ENCODE measurements at places on chromosomes 16 and 17.

GRCh38 chr17:17028059-17028877 is 14.0 kb upstream of the MPRIP start:
- peak; percentile 96 for DNase-seq

GRCh38 chr17:43667947-43668348 is 6.2 kb upstream of the MEOX1 start:
- no peak for DNase-seq

DNA sequence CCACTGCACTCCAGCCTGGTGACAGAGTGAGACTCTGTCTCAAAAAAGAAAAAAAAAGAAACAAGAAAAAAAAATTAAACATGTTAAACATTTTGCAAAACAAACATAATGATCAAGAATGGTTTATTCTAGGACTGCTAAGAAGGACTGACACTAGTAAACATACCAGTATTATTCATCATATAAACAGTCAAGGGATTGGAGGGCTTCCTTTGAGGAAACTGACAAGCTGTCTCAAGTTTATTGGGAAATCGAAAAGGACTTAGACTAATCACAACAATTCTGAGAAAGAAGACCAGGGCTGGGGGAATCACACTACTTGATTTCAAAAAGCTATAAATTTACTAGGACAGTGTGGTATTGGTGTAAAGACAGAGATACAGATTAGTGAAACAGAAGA is 75.5 kb downstream of the MYH10 start:
- DNase-seq = no peak

DNA sequence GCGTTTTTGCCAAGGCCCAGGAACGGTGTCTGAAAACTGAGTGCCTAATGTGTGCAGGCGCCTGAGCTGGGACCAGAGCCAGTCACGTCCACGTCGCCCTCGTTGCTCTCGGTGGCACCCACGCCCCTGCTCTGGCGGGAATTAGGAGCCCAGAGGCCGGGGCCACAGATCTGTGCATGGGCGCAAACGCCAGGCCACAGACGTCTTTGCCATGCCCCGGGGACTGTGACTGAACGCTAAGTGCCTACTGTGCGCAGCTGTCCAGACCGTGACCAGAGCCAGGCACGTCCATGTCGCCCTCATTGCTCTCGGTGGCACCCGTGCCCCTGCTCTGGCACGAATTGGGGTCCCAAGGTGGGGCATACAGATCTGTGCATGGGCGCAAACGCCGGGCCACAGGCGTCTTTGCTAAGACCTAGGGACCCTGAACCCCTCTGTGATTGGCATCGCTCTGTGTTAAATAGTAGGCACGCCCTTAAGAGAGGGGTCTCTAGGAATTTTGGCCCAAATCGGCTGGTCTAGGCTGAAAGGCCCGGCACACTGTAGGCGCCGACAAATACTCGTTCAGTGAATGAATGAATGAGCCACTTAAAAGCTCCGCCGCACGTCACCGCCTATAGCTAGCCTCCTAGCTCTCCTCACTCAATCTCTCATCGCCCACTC is 827 bp upstream of the UBALD1 start:
- DNase-seq = no peak

GRCh38 chr16:11498683-11499082 is 88.0 kb downstream of the LITAF start:
- DNase-seq = no peak

DNA sequence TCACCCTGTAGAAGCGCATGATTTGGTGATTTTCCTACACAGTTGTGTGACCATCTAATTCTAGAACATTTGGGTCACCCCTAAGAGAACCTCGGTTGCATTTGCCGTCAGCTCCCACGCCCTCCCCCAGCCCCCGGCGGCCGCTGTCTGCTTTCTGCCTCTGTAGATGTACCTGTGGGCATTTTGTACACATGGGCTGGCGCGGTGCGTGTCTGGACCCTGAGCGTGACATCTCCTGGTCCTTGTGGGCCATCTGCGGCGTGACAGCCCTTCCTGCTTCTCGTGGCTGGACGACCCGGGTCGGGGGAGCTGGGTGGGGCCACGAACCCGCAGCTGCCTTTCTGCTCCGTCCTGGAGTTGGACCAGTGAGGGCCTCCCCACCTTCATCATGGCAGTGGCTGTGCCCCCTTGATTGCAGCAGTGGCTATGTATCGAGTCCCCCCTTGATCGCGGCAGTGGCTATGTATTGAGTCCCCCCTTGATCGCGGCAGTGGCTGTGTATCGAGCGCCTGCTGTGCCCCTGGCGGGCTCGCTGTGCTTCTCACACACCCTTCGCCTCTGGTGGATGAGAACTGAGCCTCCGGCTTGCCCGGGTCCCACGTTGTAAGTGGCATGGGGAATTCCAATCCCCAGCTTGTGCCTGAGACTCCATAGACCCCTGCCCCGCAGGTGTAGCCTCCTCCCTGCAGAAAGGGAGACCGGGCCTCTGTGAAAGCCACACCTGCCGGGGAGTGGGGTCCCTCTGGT is 24.1 kb downstream of the GSE1 start:
- no peak for DNase-seq

- DNase-seq = no peak
These were observed 13.1 kb downstream of the SOCS3 start for GRCh38 chr17:78346605-78347250.

GRCh38 chr17:51740531-51740930 is 418.0 kb downstream of the CA10 start:
- DNase-seq = no peak

DNA sequence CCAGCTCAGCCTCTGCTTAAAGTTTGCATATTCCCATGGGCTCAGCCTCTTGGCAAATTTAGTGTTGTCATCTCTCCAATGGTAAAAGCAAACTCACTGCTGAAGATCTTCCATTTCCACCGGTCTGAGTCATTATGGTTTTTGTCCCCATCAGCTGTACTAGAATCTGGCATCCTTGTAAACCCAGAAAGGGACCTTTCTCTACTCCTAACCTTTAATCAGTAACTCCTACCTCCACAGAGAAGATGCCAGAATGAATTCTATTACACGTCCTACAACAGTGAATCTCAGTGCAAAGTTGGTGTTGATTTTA is 45.8 kb downstream of the ZNF652 start:
- no peak for DNase-seq

GRCh38 chr17:29167393-29168078 is 12.7 kb downstream of the MYO18A start:
- DNase-seq = no peak

DNA sequence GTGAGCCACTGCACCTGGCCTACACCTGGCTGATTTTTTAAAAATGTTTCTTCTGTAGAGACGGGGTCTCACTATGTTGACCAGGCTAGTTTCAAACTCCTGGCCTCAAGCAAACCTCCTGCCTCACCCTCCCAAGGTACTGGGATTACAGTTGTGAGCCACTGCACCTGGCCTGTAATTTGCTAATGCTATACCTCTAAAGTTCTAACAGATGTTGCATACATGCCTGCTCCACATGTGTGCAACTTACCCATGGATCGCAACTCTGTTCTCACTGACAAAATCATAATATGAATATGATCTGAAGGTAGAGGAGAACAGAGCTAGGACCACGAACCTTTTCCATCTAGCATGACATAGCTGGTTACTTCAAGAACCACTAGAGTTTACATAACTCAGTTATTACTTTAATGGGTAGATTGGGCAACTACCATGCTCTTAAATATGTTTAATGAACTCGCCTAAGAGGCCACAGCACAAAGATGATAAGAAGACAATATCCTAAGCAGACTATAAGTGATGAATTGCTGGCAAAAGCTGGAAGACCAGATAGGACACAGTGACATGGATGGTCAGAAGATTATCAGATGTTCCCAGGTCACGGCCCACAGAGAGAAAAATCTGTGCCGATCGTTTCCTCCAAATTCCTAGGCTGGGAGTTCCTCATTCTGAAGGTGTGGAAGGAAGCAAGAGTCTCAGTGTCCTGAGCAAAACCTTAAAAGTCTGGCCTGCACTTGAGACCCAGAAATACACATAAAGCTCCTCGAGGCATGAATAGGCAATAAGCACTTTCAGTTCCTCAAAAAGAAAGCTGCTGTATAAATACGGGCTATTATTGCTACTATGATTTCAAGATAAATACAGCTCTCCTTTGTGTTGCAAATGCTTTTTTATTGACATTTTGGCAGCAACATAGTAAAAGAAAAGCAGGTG is 53.6 kb upstream of the ICAM2 start:
- no peak for DNase-seq

- DNase-seq = peak; percentile 83
These were observed 185.3 kb upstream of the CACNG3 start for GRCh38 chr16:24070851-24071250.

DNA sequence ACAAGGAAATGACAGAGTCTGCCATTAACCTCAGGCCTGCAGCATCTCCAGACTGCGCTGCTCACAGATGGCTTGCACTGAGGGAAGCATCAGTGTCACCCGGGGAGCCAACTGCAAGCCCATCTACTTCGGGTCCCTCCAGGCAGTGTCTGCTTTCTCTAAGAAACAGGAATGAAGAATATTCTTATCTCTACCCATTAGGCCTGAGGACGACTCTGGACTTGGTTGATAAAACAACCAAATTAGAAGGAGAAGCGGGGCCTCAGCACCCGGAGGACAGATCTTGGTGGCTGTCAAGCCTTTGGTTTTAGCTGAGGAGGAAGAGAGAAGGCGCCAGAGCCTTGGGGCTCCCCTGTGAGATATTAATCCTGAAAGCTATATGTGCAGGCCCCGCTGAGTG is 19.5 kb upstream of the MGAT5B start:
- no peak for DNase-seq

- DNase-seq = no peak
These were observed 35.6 kb downstream of the RBFOX3 start for GRCh38 chr17:79575229-79575628.

- DNase-seq = no peak
These were observed 47.6 kb upstream of the CACNG4 start for GRCh38 chr17:66916946-66917345.

- DNase-seq = peak; percentile 55
These were observed 603 bp downstream of the RGS11 start for GRCh38 chr16:275041-275641.

- DNase-seq = no peak
These were observed 88.4 kb downstream of the CHD9NB start for GRCh38 chr16:52964290-52964689.

GRCh38 chr16:24151482-24151939 is 104.6 kb upstream of the CACNG3 start:
- DNase-seq = no peak

DNA sequence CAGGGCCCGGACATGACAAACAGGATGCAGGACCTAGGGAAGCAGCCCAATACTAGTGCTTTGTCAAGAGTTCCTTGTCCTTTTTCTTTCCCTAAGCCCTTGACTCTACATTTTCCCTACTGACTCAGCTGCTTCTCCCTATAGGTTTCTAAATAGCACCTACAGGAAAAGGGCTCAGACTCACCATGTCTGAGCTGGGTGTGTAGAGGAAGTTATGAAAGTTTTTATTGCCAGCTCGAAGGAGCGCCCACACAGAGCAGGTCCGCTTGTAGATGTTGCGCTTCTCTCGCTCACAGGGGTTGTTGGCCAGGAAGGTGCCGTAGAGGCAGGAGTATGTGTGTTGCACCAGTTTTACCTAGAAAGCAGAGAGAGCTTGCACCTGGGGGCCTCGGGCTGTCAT is 10.6 kb downstream of the MTMR4 start:
- DNase-seq = no peak

DNA sequence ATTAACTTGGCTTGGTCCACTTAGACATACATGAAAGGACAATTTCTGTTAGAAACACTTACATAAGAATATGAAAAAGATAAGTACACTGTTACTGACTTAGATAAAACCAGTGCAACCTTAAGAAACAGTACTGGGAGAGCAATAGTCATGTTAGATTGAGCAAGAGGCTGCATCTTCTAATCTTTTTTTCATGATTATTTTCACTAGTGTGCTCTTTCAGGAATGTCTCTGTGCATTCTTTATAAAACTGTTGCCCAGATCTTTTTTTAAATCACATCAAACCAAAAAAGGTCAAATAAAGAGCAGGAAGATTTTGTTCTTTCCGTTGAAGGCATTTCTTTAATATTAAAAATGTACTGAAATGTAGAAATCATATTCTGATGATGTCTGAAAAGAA is 100.7 kb upstream of the AXIN2 start:
- DNase-seq = no peak

- no peak for DNase-seq
These were observed 14.6 kb upstream of the CIBAR2 start for GRCh38 chr16:85126705-85127378.

DNA sequence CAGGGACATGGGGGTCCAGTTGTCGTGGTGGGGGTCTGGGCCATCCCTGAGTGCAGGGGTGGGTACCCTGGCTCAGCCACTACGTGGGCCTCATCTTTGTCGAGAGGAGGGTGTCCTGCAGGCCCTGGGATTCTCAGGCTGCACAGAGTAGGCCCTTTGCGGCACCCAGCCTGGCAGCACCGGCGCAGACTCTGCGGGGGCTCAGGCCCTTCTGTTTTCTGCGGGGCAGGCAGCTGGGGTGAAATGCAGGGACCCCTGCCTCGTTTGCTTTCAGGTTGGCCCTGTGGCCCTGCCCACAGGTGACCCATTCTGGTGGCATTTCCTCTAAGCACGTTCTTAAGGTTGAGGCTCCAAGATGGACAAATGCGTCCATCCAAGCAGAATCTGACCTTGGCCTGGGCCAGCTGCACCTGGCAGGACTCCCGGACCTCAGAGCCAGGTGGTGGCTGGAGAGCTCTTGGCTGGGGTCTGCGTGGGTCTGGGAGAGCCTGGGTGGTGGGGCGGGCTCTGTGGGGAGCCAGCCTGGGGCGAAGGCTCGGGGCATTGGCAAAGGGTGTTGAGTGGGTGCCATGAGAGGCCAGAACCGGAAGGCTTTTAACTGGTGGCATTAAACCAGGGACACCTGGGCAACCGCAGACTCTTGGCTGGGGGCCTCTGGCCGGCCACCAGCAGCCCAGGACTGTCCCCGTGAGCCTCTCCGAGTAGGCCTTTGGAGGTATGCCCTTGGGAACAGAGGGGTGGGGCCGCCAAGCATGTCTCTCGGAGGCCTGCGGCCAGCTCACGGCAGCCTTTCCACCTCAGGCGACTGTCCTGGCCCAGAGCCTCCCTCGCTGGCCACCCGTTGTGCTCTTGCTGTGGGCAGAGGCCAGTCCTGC is 16.9 kb downstream of the PRSS27 start:
- no peak for DNase-seq

GRCh38 chr16:88331989-88332920 is 50.5 kb upstream of the ZNF469 start:
- no peak for DNase-seq

GRCh38 chr16:84637709-84638108 is 10.6 kb upstream of the KLHL36 start:
- no peak for DNase-seq

GRCh38 chr17:76048711-76049110 is 21.6 kb upstream of the EVPL start:
- no peak for DNase-seq

DNA sequence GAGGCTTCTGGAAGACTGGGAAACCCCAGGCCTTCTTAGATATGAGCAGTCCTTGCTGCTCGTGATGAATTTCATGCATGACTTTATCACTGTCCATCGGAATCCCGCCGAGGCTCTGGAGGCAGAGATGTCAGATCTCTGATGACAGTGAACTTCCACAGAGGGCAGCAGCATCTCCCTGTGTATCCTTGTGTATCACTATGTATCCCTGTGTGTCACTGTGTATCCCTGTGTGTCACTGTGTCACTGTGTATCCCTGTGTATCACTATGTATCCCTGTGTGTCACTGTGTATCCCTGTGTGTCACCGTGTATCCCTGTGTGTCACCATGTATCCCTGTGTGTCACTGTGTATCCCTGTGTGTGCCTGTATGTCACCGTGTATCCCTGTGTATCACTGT is 160.2 kb upstream of the CHMP6 start:
- DNase-seq = no peak
